ENCODE measurements at places on chromosomes 4 and X.

DNA sequence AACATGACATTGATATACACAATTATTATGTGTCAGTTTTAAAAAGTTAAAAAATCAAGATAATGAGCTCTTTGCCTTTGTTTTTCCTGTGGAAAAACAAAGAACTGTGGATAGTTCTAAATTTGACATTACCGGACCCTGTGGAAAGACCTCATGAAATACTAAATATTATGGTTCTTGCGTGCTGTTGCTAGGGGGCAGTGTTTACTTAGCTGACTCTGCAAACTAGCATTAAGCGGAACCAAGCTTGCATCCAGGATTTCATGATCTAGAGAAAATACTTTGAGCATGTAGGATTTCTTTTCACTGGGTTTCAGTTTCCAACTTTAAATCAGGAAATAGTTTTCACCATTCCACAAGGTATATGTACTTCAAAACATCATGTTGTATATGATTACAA lies 33.6 kb downstream of the CLCN4 start:
- DNase-seq, result peak; percentile 33

GRCh38 chr4:79466621-79467020 lies 58.6 kb upstream of the GK2 start:
- no peak for DNase-seq

DNA sequence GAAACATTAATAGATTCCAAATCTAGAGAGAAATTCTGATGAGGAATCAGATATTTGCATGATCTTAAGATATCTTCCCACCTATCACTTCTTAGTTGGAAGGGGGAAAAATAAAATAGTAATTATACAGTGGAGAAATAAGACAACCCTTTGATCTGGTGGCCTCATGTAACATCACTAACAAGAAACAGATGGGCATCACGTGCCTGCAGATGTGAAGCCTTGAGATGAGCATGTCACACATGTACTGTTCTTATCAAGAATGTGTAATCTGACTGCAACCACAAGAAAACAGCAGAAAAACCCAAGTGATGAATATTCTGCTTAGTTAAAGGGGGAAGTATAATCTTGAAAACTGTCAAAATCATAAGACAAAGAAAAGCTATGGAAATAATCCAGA lies 31.4 kb upstream of the NKX6-1 start:
- DNase-seq, result no peak

DNA sequence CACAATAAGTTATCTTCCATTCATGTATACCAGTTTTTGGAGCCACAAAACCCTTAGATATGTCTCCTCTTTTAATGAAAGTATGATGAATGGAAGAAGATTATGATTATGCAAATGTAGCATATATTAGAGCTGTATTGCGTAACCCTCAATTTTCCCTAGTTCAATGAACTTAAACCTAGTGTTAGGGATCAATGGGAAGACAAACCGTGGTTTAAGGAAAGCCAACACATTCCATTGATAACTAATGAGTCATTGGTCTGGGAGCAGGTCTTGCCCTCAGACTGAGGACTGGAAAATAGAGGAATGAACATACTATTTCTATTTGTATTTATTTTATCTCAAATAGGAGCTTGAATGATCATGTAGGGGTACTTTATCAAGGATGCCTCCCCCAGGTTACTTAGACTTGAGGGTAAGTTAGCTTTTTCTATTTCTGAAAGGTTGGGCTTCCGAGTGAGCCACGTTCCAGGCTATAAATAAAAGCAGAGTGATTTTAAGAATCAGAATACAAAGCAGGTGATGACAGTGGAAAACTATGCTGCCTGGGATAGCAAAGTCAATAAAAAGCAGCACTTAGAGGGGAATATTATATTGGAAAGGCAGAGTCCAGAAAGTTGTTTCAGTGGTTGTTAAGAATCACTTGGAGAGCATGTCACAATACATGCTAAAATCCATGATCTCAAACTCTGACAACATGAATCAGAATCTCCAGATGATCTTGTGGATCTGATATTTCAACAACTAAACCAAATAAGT lies 356.0 kb downstream of the ADAM29 start:
- DNase-seq, result no peak

- DNase-seq, result no peak
Observed at GRCh38 chr4:140222171-140222570, 68.2 kb upstream of the MAML3 start.

- no peak for DNase-seq
Observed at GRCh38 chr4:42703813-42704212, 46.9 kb upstream of the ATP8A1 start.

GRCh38 chr4:122879001-122879400 lies 43.4 kb downstream of the NUDT6 start:
- no peak for DNase-seq

DNA sequence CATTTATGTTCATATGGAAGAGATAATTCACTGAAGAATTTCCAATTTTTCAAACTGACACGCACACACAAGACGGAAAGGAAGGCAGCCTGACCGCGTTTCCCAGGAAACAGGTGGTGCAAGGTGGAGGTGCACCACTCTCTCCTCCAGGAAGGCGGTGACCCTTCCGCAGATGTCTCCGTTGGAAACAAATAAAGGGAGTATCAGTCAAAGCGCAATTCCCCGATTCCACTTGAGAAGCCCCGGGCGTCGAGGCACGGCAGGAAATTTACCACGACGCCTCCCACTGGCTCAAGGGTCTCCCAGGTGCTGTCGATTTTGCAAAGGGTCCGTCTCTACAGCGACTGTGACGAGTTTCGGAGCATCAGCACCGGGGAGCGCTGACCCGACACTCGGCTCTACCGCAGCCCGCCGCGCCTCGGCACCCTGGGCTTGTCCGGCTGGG lies 770 bp upstream of the TIGD2 start:
- DNase-seq, result no peak

DNA sequence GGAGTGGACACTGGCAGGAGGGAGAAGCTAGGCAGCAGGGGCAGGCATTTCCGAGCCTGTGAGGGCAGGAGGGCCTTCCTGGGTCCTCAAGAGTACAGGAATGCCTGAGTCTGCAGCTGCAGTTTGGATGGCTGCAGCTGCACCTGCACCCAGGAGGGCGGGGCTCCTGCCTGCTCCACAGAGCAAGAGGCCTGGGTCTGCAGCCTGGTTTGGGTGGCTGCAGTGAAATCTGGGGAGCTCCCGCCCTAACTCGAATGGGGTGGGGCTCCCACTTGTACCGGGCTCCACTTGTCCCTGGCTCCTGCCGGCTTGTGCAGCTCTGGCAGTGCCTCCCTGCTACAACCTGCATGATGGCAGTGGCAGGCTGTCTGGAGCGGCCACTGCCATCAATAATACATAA lies 436.0 kb downstream of the ARHGAP24 start:
- no peak for DNase-seq

DNA sequence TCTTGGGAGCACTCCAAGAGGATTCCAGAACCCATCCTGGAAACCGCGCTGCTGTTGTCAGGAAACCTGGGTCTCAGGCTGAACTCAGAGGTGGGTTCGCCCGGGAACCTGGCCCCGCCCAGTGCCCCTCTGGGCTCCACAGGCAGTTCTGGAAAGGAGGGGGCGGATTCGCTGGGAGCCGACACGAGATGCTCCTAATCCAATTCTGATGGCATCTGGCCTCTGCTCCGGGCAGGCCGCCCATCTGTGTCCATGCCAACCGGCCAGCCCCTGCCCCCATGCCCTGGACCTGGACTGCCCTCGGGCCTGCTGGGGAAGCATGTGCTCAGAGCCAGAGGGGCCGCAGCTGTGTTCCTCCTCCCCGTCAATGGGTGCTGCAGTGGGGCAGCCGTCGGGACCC lies 21.0 kb downstream of the ATP2B3 start:
- DNase-seq, result no peak

DNA sequence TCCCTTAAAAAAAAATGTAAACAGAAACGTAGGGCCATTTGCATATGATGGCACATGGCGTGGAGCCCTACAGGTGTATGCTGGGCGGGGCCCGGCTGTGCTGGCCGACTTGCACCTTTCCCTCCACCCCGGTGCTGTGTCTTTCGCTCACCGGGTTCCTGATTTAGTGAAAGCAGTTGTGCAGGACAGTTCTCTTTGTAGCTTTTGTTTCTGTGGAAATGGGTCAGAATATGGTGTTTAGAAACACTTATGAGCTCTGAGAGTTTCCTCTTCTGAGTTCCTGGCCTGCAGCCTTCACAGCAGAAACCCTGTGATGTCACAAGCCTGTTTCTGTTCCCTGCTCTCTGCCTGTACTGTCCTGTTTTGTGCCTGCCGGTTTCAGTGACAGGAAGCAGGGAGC lies 22.5 kb upstream of the MSANTD1 start:
- no peak for DNase-seq

DNA sequence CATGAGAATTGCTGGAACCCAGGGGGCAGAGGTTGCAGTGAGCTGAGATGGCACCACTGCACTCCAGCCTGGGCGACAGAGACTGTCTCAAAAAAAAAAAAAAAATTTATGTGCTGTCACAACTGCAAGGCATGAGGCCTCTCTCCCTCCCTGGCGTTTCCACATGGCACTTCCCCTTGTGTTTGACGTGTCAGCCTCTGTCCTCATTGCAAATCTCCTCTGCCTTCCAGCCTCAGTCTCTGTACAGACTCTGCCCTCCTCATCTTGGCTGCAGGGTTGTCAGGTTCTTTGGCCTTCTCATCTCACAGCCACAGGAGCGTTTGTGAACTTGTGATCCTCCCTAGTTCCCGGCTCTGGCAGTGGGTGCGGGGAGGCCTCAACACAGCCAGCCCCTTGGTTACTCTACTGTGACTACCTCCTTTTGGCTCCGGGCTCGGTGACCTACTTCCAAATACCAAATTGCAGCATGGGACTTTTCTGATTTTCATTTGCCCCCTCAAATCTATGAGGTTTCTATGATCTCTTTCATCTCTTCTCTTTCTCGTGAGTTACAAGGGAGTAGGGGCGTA lies 250.0 kb downstream of the CBR4 start:
- no peak for DNase-seq

DNA sequence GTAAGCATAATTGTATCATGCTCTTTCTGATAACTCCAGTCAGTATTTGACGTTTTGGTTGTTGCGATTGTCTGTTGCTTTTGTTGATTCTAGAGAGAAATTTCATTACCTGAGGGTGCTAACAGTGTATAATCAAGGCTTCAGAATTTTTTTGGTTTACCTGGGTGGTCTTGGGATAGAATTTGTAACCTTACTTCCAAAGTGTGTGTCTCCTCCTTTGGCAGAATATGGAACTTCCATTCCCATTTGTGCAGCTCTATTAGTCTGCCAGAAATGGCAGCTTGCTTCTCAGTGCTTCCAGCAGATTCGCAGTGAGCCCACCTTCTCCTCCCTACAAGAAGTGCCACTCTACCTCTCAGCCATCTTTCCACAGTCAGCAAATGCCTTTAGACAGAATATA lies 5.3 kb downstream of the COPS4 start:
- no peak for DNase-seq

GRCh38 chr4:166658585-166658984 lies 575.7 kb downstream of the SPOCK3 start:
- DNase-seq, result no peak

DNA sequence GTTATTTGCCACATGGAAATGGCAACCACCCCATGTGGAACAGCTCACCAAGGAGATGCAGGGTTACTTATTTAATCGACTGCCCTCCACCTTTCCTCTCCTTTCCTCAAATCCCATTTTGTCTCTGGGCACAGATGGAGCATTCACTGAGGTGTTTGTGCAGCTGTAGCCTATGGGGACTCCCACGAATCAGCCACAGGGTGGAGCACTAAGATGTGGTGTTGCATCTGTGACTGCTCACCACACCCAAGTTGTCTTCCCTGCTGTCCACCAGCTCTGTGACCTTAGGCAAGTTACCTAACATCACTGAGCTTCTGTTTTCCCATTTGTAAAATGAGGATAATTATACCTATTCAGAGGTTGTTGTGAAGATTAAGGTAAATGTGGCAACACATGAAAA lies 252.4 kb upstream of the CPEB2 start:
- no peak for DNase-seq

DNA sequence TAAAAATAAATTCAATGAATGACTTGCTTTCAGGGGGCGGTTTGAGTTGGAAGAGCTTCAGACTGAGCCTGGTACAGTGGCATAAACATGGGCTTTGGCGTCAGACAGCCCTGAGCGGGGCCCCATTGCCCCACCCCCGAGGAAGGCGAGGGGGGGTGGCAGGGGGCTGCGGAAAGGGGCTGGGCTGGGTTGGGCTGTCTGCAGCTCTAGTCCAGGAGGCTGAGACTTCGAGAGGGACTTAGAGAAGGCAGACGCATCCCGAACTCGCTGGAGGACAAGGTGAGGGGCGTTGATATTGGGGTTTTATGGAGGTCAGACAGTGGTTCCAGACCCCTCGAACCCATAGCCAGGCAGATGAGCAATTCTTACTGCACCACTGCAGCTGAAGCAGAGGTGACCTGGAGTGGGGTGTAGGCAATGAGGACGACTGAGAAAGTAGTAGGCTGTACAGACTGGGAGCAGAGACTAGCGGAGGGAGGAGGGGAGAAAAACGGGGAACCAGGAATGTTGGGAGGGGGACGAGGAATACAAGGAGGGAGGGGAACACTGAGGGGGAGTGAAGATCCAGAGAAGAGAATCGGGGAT lies at the start of gene MAGED2:
Gene MAGED2, plus strand, starts transcription at position 222 of the 585 bp plus-strand sequence. CDS start 1,587 bp downstream, outside the sequence.
- no peak for DNase-seq

- peak; percentile 71 for DNase-seq
Observed at GRCh38 chr4:113394730-113395530, 345.5 kb downstream of the ANK2 start.

DNA sequence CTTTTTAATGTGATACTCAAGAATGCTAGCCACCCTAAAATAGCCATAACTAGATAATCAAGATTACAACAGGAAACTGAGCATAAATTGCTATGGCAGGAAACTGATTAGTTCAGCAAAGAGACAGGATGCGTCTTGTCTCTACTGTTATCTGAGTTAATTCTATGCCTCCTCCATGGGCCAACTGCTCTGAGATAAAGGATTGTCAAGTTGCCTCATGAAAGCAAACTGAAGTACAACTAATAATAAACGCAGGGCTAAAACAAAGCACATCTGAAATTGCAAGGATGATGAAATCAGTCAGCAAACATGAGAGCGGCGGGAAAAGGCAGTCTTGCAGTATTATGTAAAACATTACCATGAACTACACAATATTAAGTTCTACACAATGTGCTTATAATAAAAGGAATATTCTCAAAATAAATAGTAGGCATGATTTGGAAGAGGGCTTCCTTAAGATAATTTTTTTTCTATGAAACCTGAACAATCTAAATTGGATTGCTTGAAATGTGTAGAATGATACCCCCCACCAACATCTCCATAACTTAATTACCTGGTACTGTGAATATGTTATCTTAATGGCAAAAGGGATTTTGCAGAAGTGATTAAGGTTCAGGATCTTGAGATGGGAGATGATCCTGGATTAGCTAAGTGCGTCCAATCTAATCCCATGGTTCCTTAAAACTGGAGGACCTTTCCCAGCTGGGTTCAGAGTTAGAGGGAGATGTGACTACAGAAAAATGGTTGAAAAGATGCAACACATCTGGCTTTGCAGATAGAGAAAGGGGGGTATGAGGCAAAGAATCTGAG lies 65.9 kb downstream of the ANTXR2 start:
- no peak for DNase-seq

GRCh38 chr4:8777320-8778196 lies 94.1 kb downstream of the HMX1 start:
- no peak for DNase-seq

GRCh38 chrX:109843963-109844751 lies 111.1 kb upstream of the ACSL4 start:
- no peak for DNase-seq
